ENCODE measurements at places on chromosomes 7 and 10.

- no peak for DNase-seq
These were observed 28.4 kb upstream of the PTER start for GRCh38 chr10:16408379-16408778.

- DNase-seq: no peak
These were observed 852.4 kb downstream of the SORCS1 start for GRCh38 chr10:106312087-106312486.

- DNase-seq: no peak
These were observed 5.0 kb upstream of the SEC31B start for GRCh38 chr10:100524638-100525037.

GRCh38 chr10:22666287-22667092 is 47.9 kb downstream of the PIP4K2A start:
- DNase-seq: no peak

GRCh38 chr7:112082306-112082705 is 123.9 kb downstream of the DOCK4 start:
- no peak for DNase-seq

GRCh38 chr10:90885176-90885575 is 13.4 kb downstream of the RPP30 start:
- no peak for DNase-seq

GRCh38 chr7:87482115-87482514 is 6.6 kb upstream of the ABCB4 start:
- no peak for DNase-seq

DNA sequence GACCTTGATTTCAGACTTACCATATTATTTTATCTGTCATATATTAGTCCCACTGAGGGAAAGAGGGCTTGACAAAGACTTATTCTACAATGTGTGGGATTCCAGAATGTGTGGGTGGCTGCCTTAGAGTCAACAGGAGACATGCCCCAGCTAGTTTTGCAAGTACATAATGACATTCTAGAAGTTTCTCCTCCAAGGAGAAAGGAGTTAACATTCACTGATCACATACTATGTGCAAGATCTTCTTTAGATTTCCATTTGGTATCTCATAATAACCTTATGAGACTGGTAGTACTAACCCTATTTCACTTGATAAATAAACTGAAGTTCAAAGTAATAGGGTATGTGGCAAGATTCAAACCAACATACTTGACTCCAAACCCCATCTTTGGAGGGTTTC is 25.2 kb downstream of the IRF5 start:
- no peak for DNase-seq

Data from stimulated activated CD8-positive, alpha-beta memory T cell treated with anti-CD3 and anti-CD28 coated beads, Interleukin-2, amount 100 ng/mL, for 48 hours (primary cell).